ENCODE measurements at places on chromosomes 1 and 21.

- no peak for DNase-seq
Observed at GRCh38 chr1:44842862-44843655, at the start of gene PTCH2. TSS of gene PTCH2 (minus strand) at chr1:44843253. CDS start at chr1:44842932, 321 bp downstream.

GRCh38 chr1:173857363-173857917 is 10.3 kb downstream of the GAS5 start:
- no peak for DNase-seq

GRCh38 chr1:63624911-63625310 is 31.7 kb downstream of the PGM1 start:
- no peak for DNase-seq

GRCh38 chr1:6753320-6754140 is 31.7 kb upstream of the CAMTA1 start:
- no peak for DNase-seq

DNA sequence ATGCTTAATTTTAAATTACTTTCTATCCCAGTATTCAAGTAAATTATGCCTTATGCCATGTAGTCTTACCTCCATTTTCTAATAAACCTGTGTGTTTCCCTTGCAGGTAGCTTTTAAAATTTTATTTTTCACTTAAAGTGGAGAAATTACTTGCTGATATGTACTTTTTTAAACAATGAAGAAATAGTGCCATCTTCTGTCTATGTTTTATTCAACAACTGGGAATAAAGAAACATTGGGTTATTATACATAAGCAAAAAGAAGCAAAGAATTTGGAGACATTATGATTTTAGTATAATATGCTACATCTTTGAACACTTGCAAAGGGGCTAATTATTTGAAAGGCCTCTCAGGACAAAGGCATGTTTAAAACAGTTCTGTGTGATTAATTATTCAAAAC is 1912.9 kb downstream of the MRPL39 start:
- DNase-seq = no peak

DNA sequence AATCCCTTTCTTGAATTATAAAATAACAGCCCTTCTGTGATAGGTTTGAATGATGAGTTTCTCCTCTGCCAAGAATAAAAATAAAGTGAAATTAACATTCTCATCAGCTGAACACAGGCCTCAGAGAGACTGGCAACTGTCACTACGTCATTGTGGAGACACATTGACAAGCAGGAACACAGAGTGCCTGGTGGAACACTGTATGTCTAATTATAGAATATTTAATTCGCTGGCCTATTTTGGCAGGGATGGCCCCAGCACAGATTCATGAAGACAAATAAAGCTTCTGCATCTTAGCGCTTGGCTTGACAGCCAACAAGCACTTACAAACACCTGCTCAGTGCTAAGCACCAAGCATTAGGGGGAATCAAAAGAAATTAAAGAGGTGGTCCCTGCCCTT is 52.0 kb upstream of the SMYD2 start:
- DNase-seq = no peak

DNA sequence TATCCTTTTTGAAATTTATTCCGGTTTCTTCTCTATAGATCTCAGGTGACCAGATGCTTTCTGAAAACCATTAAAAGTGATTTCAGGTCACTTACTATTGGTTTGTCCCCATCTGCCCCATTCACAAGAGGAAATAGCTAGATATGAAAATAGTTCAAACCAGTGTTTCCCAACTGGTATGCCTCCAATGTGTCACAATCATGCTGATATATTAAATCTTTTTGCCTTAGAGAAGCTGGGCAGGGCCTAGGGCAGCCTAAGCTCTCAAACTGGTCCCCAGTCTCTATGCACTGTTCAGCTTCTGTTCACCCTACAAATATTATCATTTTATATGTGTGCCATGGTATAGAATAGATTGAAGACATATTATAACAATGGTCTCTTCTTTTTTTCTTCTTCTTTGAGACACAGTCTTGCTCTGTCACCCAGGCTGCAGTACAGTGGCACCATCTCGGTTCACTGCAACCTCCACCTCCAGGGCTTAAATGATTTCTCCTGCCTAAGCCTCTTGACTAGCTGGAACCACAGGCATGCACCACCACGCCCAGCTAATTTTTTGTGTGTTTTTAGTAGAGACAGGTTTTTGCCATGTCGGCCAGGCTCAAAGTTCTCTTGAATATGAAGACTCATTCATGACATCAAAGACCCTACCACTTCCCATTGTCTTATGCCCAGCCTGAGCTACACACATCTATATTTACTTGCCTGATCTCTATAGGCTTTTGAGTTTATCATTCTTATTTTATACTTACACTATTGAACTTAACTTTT is 15.7 kb downstream of the PTPN22 start:
- no peak for DNase-seq

GRCh38 chr1:243944429-243945160 is 94.6 kb upstream of the AKT3 start:
- DNase-seq = peak; percentile 22

GRCh38 chr1:42403880-42404400 is 23.3 kb downstream of the RIMKLA start:
- no peak for DNase-seq

- no peak for DNase-seq
Observed at GRCh38 chr1:91546301-91546581, 45.6 kb downstream of the CDC7 start.

- DNase-seq = peak; percentile 29
Observed at GRCh38 chr1:96845464-96845863, 123.9 kb downstream of the PTBP2 start.

GRCh38 chr1:27596261-27596660 is 7.7 kb downstream of the AHDC1 start:
- DNase-seq = no peak

DNA sequence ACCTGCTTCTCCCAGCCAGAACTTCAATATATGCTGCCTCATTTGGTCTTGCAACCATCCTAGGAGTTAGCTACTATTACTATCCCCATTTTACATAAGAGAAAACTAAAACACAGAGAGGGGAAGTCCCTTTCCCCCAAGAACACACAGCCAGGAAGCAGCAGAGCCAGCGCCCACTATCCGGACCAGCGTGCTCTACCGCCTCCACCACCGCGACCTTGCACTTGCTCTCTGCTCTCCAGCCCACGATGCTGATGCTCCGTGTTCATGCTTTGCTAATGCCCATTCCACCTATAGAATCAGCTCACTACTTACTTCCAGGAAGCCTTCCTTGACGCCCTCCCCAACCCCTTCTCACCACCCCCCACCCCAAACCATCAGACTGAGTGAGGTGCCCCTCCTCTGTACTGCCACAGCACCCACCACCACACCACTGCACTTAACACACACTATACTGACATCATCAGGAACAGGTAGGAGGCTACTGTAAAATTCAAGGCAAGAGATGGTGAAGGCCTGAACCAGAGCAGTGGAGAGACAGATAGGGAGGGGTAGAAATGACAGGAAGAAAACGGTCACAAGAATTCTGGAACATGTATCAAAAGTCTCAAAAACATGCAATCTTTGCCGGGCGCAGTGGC is 9.4 kb downstream of the TMEM53 start:
- no peak for DNase-seq

GRCh38 chr1:94334764-94335163 is 83.4 kb upstream of the ABCD3 start:
- no peak for DNase-seq

- no peak for DNase-seq
Observed at GRCh38 chr21:25660233-25660632, 21.2 kb downstream of the JAM2 start.

- no peak for DNase-seq
Observed at GRCh38 chr1:35797380-35797779, 10.4 kb upstream of the AGO4 start.

DNA sequence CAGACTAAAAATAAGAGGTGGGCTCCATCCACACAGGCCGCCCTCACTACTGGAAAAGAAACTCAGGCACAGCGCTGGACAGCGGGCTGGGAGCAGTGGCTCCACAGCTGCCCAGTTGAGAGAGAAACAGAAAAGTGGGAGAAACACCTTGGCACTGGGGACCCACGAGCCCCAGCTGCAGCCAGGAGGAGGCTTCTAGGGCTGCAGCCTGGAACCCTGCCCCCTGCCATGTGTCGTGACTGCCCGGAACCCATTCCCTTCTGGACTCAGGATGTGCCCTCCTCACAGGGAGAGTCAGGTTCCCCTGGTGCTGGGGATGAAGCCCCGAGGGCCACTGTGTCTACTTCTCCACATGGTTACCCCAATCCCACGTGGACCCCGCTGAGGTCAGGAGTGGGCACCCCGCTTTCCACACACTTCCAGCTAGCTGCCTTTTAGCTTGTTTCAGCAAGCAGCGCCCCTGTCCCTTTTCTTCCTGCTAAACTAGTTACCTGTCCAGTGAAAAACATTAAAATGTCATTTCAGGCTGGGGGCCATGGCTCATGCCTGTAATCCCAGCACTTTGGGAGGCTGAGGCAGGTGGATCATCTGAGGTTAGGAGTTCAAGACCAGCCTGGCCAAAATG is 35.9 kb downstream of the PARP1 start:
- DNase-seq = no peak

DNA sequence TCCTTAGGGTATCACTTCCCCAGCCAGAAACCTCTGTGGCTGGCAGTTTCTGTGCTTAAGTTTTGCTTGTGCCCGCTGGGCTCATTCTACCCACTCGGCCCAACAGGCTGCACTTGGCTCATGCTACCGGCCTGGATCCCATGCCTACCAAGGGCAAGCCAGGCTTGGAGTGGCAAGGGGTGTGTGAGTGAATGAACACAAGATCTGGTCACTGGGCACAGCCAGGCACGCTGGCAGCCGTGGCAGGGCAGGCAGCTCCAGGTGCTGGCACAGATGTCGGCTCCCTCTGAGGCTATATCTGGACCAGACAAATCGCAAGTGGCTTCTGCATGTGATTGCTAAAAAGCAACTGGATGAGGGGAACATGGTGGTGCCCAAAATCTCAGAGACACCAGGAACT is 740.5 kb upstream of the B3GALT2 start:
- no peak for DNase-seq

GRCh38 chr1:1069711-1070676 is 4.1 kb downstream of the RNF223 start:
- DNase-seq = no peak

- no peak for DNase-seq
Observed at GRCh38 chr1:234303231-234303630, 70.0 kb upstream of the COA6 start.

- peak; percentile 33 for DNase-seq
Observed at GRCh38 chr21:38766987-38767722, 38.6 kb upstream of the ETS2 start.

DNA sequence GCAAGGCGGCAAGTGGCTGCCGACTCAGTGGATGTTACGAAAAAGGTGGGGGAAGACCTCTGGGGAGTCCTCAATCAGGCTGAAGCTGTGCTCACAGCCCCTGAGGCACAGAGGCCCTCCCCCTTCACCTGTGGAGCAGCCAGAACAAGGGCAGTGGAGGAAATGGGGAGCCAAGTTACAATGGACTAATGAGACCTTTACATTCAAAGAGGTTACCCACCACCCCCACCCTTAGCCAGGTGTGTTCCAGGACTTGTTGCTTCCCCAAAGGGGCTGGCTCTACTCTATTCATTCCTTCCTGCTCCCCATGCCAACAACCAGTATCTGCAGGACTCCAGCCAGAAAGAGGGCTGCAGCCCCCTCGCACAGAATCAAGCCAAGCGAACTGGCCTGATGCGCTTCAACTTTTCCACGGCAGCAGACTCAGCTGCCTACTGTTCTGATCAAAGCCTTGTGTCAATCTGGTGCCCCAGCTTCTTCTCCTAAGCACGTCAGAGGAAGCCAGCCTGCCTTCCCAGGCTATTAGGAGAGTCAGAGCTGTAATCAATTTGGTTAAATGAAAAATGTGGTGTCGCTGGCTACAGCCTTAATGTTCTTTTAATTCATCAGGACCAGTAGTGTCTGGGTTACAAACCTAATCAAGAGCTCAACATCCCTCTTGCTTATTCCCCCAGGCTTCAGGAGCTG is 1.8 kb upstream of the SYT2 start:
- DNase-seq = no peak

DNA sequence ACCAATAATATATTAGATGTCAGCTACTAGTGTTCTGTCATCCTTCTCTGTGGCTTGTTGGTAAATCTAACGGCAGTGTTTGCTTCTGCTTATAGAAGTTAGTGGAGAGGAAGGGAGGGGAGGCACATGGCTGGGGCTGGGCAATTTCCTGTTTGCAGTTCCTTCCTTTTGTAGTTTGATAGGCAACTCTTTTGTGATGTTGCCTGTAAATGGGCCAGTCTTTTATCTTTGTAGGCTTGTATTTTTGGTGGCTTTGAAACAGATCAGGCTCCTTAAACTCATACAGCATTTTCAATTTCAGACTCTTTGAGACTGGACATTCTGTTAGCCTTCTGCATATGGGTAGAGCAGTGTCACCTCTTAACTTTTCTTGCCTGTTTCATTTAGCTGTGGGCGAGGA is 48.1 kb downstream of the CDC14A start:
- DNase-seq = peak; percentile 36

GRCh38 chr1:19684677-19685076 is 20.0 kb downstream of the HTR6 start:
- no peak for DNase-seq

DNA sequence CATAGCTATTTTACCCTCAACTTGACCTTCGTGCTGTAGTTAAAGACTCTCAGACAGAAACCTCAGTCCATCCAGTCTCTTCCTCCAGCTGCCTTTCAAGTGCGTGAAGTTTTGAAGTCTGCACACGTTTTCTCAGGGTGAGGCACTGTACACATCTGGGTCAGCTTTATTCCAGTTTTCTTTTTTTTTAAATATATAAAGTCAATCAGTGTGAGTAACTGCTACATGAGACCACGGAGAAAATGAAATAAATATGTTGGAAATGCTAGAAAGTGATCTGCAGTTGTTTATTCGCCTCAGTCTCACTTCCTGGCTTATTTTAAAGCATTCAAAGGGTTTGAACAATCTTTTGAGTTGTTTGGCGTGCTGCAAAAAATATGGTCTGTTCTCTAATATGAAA is 135.7 kb downstream of the ROR1 start:
- no peak for DNase-seq

DNA sequence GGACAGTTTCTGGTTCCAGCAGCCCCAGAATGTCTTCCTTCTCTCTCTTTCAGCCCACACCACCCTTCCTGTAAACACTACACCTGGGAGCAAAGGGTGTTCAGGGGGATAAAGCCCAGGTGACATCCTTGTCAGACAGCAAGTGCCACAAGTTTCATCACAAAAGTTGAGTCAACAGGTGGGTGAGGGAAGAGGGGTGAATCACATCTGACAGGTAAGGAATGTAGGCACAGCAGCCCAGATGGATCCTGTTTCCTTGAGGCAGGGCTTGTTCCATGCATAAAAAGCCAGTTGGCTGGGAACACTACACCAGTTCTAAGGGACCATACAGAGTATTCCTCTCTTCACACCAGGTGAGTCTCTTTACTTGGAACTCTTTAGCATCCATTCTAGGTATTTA is at the start of gene SPRR1B:
TSS of gene SPRR1B (plus strand) at position 309 of the 400 bp plus-strand sequence. CDS start 1,143 bp downstream, outside the sequence.
- no peak for DNase-seq

- DNase-seq = no peak
Observed at GRCh38 chr1:173506437-173506836, 29.3 kb downstream of the PRDX6 start.
